Caki2 (cell line): ENCODE measurements at places on chromosomes 6 and 20.
A peak's percentile ranks its signal among the peaks of the same experiment; 100 is the strongest.

GRCh38 chr20:63697357-63697867 lies 960 bp downstream of the TNFRSF6B start:
- DNase-seq: no peak

DNA sequence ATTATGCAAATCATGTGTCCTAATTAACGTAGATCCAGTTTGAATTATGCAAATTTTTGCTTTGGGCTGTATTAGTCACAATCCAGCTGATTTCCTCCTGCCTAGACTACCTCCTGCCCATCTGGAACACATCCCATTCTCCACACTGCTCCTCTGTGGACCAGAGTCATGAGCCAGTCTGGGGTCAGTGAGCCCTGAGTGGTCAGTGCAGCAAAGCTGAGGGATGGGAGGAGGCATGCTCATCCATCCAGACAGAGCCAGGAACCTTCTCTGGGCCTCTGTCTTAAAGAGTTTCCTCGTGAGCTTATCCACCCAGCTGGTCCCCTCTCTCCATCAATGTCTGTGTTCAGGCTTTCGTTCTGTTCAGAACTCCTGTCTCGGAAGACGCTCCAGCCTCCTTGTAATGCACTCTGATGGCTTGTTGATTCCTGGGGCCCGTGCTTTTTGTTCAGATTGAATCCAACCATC lies 747.8 kb downstream of the PTPRT start:
- no peak for DNase-seq

GRCh38 chr20:62367633-62368391 lies 700 bp upstream of the LAMA5 start:
- peak; percentile 28 for DNase-seq

- DNase-seq: no peak
Observed at GRCh38 chr6:92267335-92267734, 1152.0 kb downstream of the EPHA7 start.

DNA sequence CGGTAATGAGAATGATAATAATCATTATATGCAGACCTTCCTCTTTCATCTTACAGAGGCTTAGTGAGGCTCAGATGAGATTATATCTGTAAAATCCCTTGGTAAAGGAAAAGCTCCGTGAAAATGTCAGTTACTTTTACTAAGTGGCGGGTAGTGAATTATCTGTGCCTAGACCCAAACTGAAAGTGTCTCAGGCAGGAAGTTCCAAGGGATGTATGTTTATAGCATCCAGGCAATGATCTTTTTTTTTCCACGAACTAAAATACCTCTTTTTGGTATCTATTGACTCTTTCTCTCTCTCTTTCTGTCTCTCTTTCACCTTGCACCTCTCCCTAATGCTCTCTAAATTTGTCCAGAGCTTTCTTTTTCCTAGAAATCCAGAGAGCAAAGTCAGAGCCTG lies 5.0 kb downstream of the TCF21 start:
- DNase-seq: no peak

GRCh38 chr6:34052071-34052825 lies 93.6 kb downstream of the GRM4 start:
- no peak for DNase-seq

DNA sequence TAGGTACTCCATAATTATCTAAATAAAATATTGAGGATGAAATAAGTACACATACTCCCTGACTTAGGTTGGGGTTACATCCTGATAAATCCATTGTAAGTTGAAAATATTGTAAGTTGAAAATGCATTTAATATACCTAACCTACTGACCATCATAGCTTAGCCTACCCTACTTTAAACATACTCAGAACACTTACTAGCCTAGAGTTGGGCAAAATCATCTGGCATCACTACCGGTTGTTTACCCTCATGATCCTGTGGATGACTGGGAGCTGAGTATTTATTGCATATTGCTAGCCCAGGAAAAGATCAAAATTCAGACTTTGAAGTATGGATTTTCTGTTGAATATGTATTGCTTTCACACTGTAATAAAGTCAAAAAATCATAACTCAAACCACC lies 467.3 kb downstream of the C6orf118 start:
- no peak for DNase-seq

DNA sequence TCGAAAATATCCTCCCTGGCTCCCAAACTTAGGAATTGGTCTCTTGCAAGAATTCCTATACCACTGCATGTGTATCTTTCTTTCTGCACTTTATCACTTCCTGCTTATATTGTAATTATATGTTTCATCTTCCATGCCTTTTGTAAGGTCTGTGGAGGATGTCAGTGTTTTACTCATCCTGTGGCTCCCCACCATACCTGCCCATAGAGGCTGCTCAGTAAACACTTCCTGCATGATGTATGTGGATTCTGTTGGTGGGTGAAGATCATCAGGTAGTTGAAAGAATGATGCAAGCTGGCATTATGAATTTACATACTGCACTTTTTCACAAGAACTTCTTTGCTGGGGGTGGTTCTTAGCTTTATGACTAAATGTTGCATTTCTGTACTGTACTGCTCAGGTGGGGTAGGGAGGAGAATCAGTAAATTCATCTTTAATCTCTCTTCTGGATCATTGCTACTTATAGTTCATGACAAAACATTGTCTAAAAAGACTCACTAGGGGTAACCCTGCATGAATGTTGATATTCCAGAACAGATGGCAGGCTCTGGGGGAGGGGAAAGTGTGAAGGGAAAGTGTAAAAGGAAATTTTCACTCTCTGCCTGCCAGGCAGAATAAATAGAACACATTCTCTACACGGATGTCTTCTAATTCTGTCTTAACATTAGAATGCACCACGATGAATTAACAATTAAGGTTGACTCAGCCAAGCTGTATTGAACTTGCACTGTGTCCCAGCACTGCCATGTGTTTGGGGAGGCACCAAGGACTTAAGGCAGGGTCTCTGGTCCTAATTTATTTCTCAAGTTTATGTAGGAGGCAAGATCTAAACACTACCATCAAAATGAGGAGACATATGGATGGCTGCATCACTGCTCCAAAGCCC lies 36.0 kb upstream of the KLHL31 start:
- no peak for DNase-seq

- no peak for DNase-seq
Observed at GRCh38 chr20:63253438-63254231, 628 bp downstream of the NKAIN4 start.
